ENCODE measurements at places on chromosomes 1 and 21.
A peak's percentile ranks its signal among the peaks of the same experiment; 100 is the strongest.

DNA sequence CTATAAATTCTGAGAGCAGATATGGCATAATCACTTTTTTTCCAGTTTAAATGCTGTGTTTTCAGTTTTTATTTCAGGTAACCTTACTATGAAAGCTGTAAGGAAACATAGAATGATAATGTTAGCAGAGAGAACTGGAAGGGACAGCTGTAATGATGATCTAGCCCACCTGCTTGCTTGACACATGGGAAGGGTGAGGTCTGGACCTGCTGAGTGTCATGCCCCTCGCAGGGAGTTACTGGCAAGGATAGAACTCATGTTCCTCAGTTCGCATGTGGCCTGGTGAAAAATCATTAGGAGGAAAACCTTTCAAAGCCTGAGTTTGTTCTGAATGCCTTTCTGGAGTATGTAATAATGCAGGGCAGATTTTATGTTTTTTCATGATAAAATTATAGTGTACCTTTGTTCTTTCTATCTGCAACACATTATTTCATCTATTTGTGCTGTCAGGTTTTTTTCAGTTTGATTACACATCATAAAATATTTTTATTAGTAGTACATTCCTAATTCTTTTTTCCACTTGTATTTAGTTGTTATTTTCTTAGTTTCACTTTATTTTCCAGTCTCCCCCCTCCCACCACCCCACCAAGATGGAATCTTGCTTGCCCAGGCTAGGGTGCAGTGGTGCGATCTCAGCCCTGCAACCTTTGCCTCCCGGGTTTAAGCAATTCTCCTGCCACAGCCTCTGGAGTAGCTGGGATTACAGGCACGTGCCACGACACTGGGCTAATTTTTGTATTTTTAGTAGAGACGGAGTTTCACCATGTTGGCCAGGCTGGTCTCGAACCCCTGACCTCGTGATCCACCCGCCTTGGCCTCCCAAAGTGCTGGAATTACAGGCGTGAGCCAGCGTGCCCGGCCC, 8.0 kb downstream of the DDI2 start:
- DNase-seq = no peak

DNA sequence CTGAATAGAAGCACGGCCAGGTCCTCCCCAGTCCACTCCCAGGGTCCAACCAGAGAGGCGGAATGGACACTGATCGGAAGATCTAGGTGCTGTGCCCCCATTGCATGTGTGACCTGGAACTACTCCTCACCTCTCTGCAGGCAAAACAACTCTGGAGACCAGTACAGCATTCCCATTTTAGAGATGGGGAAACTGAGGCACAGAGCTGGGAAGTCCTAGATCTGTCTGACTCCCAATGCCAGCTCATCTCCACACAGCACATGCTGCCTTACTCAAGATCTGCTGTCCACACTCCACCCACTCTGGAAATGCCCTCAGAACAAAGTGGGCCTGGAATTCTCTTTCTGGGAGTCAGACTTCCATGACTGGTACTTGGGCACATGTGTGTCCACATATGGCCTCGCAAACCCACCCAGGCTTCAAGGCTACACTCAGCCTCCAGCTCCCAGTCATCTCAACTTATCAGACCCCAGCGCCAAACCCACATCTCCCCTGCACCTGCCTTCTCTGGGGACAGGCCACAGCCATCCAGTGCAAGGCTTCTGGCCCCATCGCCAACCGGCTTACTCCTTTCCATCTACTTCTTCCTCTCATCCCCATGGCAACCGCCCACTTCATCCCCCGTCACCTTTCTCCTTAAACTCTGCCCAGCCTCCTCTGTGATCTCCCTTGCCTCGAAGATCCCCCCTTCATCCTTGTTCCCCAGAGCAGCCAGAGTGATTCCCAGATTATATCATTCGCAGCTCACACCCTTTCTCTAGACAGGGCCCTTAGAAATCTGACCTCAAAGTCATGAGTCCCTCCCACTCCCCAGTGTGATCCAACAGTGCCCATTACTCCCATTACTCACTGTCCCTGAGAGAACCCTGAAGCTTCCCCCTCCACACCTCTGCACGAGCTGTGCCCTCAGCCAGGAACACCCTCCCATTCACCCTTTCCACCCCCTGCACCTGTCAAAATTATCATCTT, 2.7 kb downstream of the COL8A2 start:
- no peak for DNase-seq

DNA sequence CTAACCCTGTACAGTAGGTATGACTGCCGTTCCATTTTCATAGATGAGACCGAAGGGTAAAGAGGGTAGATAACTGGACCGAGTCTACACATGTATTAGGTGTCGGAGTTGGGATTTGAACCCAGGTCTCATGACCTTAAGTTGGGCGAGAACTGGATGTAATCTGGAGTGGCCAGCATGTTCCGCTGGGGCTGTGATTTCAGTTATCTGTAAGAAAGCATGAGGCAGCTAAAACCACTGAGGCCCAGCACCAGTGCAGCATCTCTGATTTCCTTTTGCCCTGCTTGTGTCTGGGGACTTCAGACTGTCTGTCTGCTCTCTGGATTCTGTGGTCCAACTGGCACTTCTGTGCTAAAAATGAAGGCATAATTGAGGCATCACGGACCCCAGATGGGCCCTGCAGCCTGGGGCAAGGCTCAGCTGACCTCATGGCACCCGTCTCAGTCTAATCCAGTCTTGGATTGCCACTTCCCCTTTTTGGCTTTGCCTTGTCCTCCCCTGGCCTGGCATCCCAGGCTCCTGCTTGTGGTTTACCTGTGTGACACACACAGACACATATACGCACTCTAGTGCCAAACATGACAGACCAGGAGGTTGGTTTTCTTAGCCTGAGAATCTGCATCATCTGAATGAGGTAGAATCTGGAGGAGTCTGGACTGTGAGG, 180.2 kb downstream of the KIF26B start:
- no peak for DNase-seq

DNA sequence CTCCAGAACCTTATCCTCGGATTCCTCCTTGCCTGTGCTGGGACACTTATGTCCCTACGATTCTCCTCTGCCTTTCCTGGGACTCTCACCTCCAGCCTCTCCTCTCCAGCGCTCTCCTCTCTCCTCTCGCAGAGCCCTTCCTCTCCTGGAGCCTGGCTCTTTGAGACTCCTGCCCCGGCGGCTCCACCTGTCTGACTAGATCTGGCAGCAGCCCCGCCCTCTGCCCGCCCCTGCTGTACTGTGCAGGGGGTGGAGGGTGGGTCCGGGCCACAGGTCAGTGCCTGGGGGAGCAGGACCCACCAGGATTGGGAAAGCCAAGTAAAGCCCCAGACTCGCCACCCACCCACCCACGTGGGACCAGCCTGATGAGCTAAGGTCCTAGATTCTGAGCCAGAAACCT, 1.6 kb downstream of the ELOVL1 start:
- DNase-seq = no peak

DNA sequence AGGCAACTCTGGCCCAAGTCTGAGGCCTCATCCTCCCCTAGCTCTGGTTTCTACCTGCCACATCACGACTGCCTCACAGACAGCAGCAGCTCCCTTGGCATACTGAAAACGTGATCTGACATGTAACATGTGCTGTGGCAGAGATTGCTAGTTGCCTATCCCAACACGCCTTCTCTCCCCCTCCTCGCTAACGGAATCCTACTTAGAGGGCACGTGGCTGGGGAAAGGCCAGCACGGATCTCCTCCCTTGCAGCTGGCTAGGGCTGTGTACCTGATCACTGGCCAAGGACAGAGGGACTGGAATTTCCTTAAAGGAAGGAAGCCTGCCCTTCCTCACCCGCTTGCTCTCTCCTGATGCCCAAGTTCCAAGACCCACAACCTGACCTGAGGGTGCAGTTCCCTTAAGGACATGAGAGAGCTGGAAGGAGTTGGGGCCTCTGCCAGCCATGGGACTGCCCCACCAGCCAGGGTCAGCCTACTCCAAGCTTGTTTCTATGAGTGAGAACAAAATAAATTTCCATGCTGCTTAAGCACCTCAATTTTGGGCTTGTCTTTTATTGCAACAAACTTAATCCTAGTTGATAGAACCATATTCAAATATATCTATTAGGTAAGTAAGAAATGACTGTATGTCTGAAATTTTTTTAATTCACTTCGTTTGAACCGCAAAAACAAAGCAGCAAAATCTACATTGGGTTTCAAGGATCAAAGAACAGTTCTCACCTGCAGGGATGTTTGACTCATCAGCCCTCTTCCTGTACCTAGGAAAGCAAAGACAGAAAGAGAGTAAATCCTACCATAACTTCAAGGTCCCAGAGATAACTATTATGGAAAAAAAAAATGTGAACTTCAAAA, 7.2 kb downstream of the SETD4 start:
- no peak for DNase-seq

GRCh38 chr1:156721535-156721934, 6.7 kb upstream of the METTL25B start:
- no peak for DNase-seq

- DNase-seq = peak; percentile 32
These were observed 110.1 kb upstream of the ZNHIT6 start for GRCh38 chr1:85818371-85818770.

- DNase-seq = no peak
These were observed 1.2 kb downstream of the S100A5 start for GRCh38 chr1:153539395-153540093.

DNA sequence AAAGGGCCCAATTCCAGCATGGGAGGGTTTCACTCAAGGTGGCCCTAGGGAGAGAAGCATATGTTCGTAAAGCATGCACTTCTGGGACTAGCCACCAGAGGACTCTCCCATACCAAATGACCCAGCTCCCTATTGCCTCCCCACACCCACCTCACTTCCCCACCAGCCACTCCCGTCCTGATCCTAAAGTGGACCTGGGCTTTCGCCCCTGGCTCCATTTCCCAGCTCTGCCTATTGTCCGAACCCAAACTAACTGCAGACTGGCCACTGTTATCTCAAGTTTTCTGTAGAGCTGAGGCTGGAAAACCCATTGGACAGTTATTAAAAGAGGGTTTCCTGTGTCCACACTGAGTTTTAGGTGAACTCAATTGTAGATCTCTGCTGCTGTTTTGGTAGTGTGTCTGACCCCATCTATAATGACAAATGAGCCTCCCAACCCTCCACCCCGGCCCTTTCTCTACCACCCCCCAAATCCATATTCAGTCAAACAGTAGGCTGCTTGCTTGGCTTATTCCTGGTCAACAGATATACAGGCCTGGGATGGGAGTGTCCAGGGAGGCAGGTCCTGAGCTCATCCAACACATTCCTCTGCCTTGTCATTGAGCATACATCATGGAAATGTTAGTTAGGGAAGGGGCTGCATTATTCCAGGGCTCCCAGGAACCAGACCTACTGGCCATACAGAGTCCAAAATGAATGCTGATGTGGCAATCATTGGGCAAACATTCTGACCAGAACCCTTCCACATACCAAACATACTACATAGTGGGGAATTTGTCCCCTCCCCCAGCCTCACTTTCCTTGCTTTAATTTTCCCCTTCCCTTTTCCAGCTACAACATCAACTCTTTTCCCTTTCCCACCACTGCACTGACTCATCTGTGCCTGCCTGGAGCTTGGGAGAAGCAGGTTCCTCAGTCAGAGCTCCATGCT, 59.2 kb downstream of the ABCA4 start:
- DNase-seq = no peak

DNA sequence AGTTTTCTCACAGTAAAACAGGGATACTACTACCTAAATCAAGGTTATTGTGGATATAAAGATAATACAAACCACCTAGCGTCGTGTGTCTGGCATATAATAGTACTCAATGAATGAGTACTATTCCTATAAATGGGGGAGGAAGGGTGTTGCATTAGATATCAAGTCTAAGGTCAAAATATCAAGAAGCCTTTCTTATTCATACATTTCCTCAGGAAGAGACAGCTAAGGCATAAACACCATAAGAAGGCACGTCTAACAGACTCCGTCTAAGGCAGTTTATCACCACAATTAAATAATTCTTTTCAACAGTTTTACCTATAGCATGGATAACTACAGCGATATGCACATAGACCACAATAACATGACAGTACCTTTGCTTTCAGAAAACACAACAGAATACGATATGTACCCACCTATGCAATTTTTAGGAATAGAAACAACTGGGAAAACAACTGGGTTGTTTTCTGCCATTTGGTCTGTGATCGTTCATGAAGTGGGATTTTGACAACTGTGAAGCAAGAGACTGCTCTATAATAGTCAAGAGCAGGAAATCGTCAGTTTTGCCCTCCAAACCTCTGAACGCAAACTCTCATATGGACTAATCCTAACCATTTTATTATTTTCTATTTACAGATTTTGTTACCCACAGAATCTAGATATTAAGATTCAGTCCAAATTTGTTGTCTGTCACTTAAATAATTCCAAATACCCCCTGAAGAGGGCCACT, 53.1 kb downstream of the HNRNPR start:
- no peak for DNase-seq

DNA sequence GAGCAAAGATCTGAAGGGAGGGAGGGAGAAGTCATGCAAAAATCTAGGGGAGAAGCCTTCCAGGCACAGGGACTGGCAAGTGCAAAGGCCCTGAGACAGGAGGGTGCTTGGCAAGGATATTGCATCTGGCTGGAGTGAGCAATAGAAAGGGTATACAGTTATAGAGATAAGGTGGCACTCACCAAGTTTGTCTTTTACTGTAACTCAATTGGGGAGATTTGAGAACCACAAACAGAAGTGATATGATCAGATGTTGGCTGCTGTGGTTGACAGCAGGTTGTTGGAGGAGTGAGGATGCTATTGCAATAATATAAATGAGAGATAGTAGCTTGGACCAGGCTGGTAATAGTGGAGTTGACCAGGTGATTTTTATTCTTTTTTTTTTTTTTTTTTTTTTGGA, 25.6 kb downstream of the MCOLN3 start:
- DNase-seq = no peak

GRCh38 chr1:80365359-80366021, 1359.0 kb upstream of the ADGRL4 start:
- no peak for DNase-seq

DNA sequence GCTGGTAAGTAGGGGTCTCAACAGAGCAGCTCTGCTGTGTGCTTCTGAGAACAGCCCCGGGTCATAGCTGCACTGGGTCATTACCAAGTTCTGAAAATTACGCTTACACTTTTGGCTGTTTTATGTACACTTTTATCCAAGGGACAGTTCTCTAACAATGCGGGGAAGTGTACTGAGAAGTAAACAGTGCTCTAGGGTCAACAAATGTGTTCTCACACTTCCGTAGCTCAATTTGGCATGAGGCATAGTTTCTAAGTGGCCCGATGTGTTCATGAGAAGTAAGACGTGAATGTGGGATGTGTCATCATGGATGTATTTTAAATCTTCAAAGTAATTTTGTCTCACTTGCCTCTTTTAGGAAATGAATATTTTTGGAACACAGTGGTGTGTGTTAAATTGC, 10.9 kb upstream of the VAMP3 start:
- no peak for DNase-seq

- DNase-seq = peak; percentile 11
These were observed 102.4 kb upstream of the SERBP1 start for GRCh38 chr1:67532452-67533216.
